Stromal cell of bone marrow (primary cell): ENCODE measurements at places on chromosomes 12 and 14.

DNA sequence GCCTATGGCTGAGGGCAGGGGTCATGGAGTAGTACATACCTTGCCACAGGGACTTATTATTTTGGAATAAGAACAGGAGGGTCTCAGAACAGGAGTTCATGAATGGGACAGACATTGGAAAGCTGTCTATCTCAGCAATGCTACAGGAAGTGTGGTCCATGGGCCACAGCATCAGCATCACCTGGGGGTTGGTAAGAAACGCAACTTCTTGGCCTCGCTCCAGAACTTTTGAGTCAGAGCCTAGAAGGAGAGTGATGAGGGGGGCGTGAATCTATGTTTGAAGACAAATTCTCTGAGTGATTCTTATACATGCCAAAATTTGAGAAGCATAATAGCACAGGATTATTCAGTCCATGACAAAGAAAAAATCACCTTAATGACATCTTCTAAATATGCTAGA, 156.6 kb downstream of the RPAP3 start:
- DNase-seq: no peak

DNA sequence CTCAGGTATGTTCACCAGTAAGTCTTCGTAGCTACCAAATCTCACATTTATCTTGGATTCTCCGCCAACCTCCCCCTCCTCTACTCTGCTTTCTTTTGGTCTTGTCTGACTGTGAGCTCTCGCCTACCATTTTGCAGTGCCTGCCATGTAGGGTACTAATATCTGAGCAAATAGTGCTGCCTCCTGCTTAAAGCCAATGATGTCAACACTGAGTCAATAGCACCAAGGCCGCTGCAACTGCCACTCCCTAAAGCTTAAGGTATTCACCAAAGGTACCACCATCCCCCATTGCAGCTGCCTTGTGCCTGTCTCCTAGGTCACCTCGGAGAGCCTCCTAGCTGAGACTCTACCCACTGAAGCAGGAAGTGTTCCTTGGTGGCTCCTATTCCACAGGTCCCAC, 114.8 kb upstream of the FUT8 start:
- no peak for DNase-seq

DNA sequence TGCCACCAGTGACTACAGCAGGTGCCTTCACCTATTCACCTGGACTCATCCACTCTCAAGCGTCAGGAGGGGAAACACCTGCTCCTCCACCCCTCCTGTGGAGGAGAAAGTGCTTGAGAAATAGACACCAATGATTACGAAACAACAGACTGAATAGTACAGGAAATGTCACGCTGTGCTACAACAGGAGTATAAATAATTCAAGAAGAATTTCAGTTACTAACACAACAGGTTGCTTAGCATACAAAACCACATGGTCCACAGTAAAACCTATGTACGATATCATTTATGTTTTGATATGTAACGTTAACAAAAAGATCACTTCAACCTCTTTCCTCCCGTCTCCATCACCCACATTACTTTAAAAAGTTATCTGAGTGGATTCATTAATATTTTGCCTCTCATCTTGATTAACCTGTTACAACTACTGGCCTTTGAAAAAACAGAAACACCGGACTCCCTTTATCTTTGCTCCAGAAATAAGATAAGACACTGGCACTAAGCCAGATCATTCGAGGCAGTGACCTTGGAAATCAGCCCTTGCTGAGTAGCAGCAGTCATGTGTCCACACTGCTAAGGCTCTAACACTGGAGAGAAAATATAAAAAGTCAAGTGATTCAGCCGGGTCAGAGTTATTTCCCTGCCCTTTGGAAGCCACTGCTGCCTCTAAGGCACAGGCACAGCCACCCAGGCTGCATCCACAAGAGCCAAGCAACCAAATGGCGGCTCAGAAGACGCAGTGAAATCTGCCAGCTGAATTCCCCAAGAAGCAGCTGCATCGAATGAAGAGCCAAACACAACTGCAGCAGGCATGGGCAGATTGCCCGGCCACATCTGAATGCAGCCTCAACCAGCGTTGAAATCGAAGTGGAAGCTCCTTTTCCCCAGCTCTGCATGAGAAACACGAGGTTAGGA, 40.9 kb downstream of the NT5DC3 start:
- peak; percentile 66 for DNase-seq

DNA sequence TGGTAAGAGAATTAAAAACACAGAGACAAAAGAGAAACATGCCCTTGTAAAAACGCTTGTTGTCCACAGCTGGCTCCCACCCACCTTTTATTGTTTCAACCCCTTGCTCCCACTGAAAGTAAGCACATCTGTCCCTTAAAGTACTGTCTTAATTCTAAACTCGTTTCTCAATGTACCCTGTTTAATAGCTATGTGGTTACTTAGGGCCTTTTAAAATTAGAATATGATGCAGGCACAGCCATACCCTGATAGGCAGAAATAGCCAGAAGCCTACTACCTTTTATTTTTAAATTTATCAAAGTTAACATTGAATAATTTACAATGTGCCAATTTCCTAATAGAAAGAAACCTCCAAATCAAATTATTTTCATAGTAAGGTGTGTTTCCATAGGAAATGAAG, 4.0 kb upstream of the MGAT4C start:
- DNase-seq: no peak

DNA sequence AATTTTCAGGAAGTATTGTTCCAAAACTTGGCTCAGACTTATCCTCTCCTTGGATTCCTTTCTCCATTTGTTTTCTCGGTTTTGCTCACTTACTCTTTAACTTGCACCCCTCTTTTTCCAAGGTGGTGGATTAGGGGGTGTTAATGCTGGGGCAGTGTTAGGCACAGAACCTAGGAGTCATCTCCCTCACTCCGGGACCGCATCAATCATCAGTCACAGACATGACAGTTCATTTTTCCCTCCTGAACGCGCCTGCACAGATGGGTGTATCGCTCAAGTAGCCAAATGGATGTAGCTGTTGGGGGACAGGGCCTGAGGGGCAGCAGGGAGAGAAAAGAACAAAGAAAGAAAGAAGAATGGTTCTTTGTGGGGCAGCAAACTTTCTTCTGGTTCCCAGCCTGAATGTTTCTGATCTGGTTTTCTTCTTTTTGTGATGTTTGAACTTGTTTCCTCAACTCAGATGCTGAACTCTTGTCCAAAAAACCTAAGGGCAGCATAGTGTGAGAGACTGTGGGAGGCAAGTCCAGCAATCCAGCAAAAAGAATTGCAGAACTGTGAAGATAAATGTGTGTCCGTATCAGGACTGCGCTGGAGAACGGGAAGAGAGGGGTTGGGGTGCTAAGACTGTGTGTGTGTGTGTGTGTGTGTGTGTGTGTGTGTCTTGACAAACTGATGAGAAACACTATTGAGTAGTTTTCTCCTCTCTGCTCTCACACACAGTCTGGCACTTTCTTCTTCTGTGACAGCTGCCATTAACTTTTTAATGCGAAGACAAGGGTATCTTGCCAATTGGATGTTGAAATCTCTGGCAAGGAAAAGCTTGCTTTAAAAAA, 131.1 kb downstream of the FBXL14 start:
- no peak for DNase-seq

GRCh38 chr14:25833341-25834126, 764.3 kb downstream of the NOVA1 start:
- DNase-seq: no peak
